ENCODE measurements at places on chromosomes 7 and 10. TPM values are rescaled to one million over a fixed set of nuclear protein-coding genes. Genes with fewer than 3 reads are reported as not detected.

SCART1 gene
- 2.7 TPM for total RNA-seq

PIK3CG gene
- total RNA-seq, result 2.4 TPM

PDZD7 gene
- 1.4 TPM for total RNA-seq

STRIP2 gene
- 0.23 TPM for total RNA-seq

CFAP58 gene
- 0.60 TPM for total RNA-seq

DNA sequence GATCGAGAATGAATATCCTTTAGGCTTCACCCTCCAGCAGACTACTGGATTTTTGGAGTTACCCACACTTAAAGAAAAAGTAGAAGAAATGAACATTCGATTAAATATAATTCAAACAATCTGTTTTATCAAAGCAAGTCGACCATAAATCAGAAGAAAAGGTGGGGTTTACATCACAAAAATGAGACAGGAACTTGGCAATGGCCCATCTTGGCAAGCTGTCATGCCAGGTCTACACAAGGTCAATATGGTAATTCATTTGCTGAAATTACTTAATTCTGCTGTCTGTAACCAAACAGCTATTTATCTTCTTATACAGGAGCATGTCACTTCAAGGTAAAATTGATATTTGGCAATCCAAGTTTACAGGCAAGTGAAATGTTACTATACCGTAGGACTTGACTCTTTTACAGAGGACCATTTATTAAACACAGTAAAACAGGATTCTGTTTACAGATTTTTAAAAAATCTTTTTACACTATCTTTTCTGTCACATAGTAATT is 640.6 kb upstream of the NRP1 start:
- H3K36me3 ChIP-seq, result no peaks in the 10 kb centered on the region
- no peak for DNase-seq
- no peak overlapping the region for H3K4me3 ChIP-seq
- no peak overlapping the region for H3K27ac ChIP-seq

GRCh38 chr7:121084748-121085336 is 96.3 kb downstream of the CPED1 start:
- no peaks in the 10 kb centered on the region for H3K4me1 ChIP-seq
- no peaks in the 10 kb centered on the region for H3K36me3 ChIP-seq
- H3K27ac ChIP-seq, result no peak overlapping the region
- no peak overlapping the region for H3K4me3 ChIP-seq

DNA sequence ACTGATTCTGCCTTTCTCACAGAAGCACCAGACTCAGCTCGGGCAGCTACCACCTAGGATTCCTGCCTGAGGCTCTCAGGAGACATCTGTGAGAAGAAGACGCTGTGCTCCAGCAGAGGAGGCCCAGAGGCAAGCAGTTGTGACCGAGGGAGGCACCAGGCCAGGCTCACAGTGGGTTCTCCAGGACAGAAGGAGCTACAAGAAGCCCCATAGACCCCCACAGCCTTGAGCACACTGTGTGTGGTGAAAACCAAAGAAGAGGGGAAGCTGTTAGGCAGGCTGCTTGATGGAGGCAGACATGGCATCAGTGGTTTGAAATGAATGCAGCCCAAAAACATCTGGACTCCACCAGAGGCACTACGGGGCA is 198.8 kb downstream of the GRID1 start:
- no peaks in the 10 kb centered on the region for H3K4me1 ChIP-seq
- peak; percentile 56 for DNase-seq
- H3K27ac ChIP-seq, result no peak overlapping the region
- H3K36me3 ChIP-seq, result no peaks in the 10 kb centered on the region
- no peak overlapping the region for H3K4me3 ChIP-seq

- H3K27me3 ChIP-seq, result no peaks in the 10 kb centered on the region
- H3K27ac ChIP-seq, result no peak overlapping the region
- DNase-seq, result no peak
- H3K4me3 ChIP-seq, result no peak overlapping the region
- no peaks in the 10 kb centered on the region for H3K36me3 ChIP-seq
These were observed 290.2 kb downstream of the CCDC3 start for GRCh38 chr10:12711350-12711708.

DNA sequence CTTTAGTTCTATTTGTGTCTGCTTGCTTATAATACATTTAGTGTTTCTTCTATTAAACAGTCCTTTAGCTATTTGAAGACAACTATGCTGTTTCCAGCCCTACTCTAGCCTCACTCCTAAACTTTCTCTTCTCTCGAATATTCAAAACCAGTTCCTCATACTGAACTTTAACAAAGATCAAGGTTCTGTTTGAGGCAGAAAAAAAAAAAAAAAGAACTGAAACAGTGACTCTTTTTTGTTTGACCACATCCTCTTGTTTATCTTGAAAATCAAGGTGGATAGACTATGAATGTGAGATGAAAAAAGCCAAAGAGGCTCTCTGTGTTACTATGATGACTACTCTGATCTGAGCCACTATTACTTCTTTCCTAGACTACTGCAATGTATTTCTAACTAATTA is 154.3 kb downstream of the ZNF365 start:
- DNase-seq, result no peak
- no peaks in the 10 kb centered on the region for H3K36me3 ChIP-seq
- no peak overlapping the region for H3K27ac ChIP-seq
- no peaks in the 10 kb centered on the region for H3K27me3 ChIP-seq

DNA sequence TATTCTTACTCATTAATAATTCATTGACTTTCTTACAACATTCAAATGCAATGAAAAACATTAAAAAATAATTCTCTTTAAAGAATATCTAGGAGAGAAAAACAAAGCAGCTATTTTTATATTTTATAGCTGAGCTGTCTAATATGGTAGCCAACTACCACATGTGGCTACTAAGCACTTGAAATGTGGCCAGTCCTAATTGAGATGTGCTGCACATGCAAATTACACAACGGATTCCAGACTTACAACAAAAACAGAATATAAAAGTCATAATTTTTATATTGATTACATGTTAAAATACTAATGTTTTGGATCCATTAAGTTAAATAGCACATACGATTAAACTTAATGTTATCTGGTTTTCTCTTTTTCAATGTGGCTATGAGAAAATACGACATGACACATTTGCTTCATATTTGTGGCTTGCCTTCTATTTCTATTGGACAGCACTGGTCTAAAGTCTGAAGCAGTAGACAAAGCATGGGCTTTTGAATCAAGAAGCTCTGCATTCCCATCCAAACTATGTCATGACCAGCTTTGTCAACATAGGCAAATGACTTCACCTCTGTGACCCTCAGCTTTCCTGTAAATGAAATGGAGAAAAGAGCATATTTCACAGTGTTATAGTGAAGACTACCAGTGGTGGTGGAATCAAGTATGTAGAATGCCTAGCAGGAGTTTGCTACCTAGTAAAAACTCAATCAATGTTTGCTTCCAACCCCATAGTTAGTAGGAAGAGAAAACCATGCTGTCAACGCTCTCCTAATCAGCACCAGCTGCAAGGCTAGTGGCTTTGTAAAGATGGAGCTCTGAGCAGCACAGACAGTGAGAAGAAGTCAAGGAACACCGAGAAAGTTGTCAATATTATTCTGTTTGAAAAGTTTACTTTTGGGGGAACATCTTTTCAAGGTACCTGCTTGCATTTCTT is 37.1 kb upstream of the GDF10 start:
- H3K4me1 ChIP-seq, result no peaks in the 10 kb centered on the region
- H3K27ac ChIP-seq, result no peak overlapping the region
- no peaks in the 10 kb centered on the region for H3K36me3 ChIP-seq
- H3K4me3 ChIP-seq, result no peak overlapping the region
- H3K27me3 ChIP-seq, result peaks cover 13% of the 10 kb centered on the region
- DNase-seq, result no peak
